ENCODE measurements at places on chromosomes 1 and 21. TPM values are rescaled to one million over a fixed set of nuclear protein-coding genes. Genes with fewer than 3 reads are reported as not detected.

- H3K4me1 ChIP-seq, result no peaks in the 10 kb centered on the region
Measured at GRCh38 chr1:7572654-7573152, 198.4 kb upstream of the VAMP3 start.

DNA sequence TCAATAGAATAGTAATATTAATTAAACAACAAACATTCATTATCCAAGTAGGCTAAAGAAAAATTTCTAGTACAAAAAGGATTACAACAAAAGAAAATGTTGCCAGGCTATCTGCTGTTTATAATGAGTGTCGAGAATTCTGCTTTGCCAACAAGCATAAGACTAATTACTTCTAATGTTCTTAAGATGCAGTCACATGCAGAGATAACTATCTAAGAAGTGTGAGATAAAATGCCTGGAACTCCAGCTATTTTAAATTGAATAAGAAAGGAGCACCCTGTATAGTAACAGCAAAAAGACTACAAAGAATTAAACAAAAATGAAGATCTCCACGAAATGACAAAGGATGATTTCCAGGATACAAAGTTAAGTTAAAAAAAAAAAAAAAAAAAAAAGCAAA lies 59.9 kb downstream of the APP start:
- no peak for DNase-seq
- H3K27ac ChIP-seq, result no peak overlapping the region
- no peak overlapping the region for H3K4me3 ChIP-seq
- no peaks in the 10 kb centered on the region for H3K4me1 ChIP-seq

DNA sequence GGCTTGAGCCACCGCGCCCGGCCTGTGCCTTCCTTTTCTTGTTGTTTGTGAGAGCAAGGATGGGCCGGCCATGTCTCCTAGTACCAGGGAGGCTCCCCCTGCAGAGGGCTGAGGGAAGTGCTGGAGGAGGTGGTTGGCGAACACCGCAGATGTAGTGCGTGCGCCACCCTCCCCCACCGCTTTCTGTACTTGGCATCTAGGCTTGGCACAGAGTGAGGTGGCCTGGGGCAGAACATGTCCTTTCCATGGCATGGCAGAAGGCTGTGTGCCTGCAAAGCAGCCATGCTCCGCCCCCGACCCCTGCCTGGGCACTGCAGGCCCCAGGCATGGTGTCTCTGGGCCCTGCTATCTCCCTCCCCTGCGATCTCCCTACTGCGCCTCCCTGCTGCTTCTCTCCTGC lies 30.7 kb downstream of the ALPL start:
- no peak overlapping the region for H3K27ac ChIP-seq
- H3K4me3 ChIP-seq, result no peak overlapping the region
- no peaks in the 10 kb centered on the region for H3K27me3 ChIP-seq
- H3K36me3 ChIP-seq, result no peaks in the 10 kb centered on the region
- DNase-seq, result no peak

GRCh38 chr1:3911981-3912808 lies 12.1 kb upstream of the C1orf174 start:
- no peaks in the 10 kb centered on the region for H3K36me3 ChIP-seq
- no peaks in the 10 kb centered on the region for H3K4me1 ChIP-seq
- DNase-seq, result no peak
- no peak overlapping the region for H3K4me3 ChIP-seq
- no peak overlapping the region for H3K27ac ChIP-seq

- no peak for DNase-seq
- peaks cover 7% of the 10 kb centered on the region for H3K4me1 ChIP-seq
- no peak overlapping the region for H3K27ac ChIP-seq
- no peaks in the 10 kb centered on the region for H3K36me3 ChIP-seq
Measured at GRCh38 chr1:7497107-7497637, 273.9 kb upstream of the VAMP3 start.

DNA sequence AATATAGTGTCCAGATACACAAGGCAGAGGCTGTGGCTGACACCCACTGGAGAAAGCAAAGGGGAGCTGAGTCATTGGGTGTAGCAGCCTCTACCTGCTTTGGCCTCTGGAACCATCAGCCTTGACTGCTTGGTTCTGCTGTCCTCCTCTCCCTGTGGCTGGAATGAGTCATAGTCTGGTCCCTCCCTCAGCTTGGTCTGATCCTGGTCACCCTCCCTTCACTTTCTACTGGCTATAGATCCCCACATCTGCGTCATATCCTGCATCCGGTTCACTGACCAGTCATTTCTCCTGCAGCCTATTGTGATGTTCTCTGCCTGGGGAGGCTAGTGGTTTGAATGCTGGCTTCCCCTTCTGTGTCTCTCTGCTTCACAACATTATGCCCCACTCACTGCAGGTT lies 372.8 kb upstream of the DAB1 start:
- no peaks in the 10 kb centered on the region for H3K27me3 ChIP-seq
- H3K4me3 ChIP-seq, result no peak overlapping the region
- peak; percentile 42 for DNase-seq
- H3K4me1 ChIP-seq, result no peaks in the 10 kb centered on the region
- H3K27ac ChIP-seq, result no peak overlapping the region

- DNase-seq, result peak; percentile 14
- peak overlapping the region; percentile 98 for H3K27ac ChIP-seq
- peaks cover 34% of the 10 kb centered on the region for H3K4me1 ChIP-seq
Measured at GRCh38 chr1:147171399-147172167, 687 bp downstream of the PRKAB2 start.

DNA sequence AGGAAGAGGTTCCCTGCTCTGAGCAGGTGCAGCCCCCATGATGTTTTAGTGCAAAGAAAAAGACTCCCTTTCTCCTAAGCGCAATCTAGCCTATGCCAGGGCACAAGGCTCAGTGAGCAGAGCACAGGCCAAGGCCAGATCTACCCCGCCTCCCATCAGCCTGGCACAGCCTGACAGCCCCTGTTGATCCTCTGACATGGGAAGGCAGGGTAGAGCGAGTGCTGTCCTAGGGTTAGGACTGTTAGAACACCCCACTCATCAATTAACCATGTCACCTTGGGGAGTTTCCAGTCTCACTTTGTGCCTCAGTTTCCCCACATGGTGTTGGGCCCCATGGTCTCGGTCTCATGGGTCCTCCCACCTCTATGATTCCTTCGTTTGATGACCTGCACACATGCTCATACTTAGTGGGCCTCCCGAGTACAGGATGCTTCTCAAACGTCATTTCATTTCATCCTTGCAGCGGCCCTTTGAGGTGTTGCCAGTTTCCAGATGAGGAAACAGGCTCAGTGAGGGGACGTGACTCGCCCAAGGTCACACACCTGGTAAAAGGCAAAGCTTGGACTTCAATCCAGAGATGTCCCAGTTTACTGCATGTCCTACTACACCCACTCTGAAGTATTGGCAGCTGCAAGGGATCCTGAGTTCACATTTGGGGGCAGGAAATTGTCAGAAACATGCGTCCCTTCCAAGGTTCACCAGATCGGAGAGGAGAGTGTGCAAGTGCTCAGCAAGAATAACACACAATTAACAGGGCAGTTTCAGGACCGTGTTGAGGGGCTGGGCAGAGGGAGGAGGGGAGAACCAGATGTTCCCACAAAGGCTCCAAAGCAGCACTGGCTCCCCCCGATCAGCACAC lies 213.3 kb downstream of the TRABD2B start:
- H3K27me3 ChIP-seq, result no peaks in the 10 kb centered on the region
- H3K27ac ChIP-seq, result no peak overlapping the region
- H3K4me1 ChIP-seq, result no peaks in the 10 kb centered on the region
- H3K4me3 ChIP-seq, result no peak overlapping the region
- H3K36me3 ChIP-seq, result no peaks in the 10 kb centered on the region
- no peak for DNase-seq

DNA sequence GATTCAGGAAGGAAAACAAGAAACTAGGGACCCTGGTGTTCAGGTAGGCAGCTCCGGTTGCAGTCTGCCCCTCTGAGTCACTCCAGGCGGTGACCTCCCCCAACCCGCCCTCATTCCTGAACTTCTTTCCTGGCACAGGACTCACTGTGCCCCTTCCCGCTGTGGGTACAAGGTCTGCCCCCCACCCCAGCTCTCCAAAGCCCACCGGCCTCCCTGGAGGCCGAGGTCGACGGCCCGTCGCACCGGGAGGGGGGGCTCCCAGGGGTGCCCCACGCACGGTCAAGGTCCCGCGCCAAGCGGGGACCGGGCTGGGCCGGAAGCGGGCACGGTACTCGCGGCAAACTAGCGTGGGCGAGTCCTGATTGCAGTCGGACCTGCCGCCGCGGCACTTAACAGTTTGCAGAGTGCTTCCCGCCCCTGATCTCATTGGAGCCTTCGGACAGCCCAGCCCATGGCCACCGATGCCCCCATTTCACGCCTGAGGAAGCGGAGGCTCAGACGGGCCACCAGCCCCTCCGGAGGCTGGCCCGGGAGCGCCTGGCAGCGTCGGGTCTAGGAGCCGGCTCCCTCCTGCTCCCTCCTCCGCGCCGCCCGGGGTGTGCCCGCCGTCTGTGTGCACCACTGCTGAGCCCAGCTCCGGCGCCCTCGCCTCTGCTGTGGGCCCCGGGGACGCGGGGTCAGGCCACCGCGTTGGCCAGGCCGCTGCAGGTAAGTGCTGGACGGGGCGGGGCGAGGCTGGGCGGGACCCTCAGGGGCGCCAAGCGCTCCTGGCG lies at the start of gene GJB3:
GJB3 (plus strand) TSS at position 144 of the 773 bp plus-strand sequence. CDS start 3,549 bp downstream, outside the sequence.
- H3K36me3 ChIP-seq, result no peaks in the 10 kb centered on the region
- no peak within 1 kb of the TSS for H3K27ac ChIP-seq
- peaks cover 29% of the 10 kb centered on the region for H3K27me3 ChIP-seq
- H3K4me1 ChIP-seq, result peaks cover 20% of the 10 kb centered on the region
- DNase-seq, result peak; percentile 46

DNA sequence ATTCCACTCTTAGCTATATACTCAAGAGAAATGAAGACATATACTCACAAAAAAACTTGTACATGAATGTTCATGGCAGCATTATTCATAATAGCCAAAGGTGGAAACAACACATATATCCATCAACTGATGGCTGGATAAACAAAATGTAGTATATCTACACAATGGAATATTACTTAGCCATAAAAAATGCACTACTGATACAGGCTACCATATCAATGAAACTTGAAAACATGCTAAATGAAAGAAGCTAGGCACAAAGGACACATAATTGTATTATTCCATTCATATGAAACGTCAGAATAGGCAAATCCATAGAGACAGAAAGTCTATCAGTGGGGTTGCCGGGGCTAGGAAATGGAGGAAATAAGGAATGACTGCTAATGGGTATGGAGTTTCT lies 67.3 kb downstream of the NUP210L start:
- H3K36me3 ChIP-seq, result no peaks in the 10 kb centered on the region
- no peaks in the 10 kb centered on the region for H3K4me1 ChIP-seq
- DNase-seq, result no peak
- H3K4me3 ChIP-seq, result no peak overlapping the region

- H3K4me3 ChIP-seq, result no peak overlapping the region
- no peaks in the 10 kb centered on the region for H3K36me3 ChIP-seq
- peaks cover 9% of the 10 kb centered on the region for H3K4me1 ChIP-seq
- peak; percentile 38 for DNase-seq
- H3K27me3 ChIP-seq, result no peaks in the 10 kb centered on the region
Measured at GRCh38 chr1:112614460-112615065, 4.4 kb downstream of the ST7L start.

DNA sequence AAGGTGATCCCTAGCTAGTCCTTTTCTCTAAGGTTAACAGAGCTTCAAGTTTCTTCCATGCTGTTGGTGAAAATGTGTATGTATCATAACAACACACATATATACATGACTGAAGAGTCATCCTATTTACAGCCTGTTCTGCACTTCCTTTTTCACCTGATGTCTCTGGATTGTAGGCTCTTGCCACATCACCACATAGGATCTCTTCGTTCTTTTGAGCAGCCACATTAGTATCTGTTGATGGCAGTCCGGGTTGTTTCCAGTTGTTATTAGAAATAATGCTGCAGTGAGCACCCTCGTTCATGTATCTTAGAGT lies 19.7 kb downstream of the MRPL37 start:
- peak overlapping the region; percentile 59 for H3K27ac ChIP-seq
- DNase-seq, result no peak
- H3K4me3 ChIP-seq, result no peak overlapping the region
- no peaks in the 10 kb centered on the region for H3K36me3 ChIP-seq

- H3K4me3 ChIP-seq, result no peak overlapping the region
- no peaks in the 10 kb centered on the region for H3K36me3 ChIP-seq
- peak overlapping the region; percentile 38 for H3K27ac ChIP-seq
- no peaks in the 10 kb centered on the region for H3K27me3 ChIP-seq
- peaks cover 4% of the 10 kb centered on the region for H3K4me1 ChIP-seq
- no peak for DNase-seq
Measured at GRCh38 chr1:184906761-184907160, 67.5 kb downstream of the NIBAN1 start.

DNA sequence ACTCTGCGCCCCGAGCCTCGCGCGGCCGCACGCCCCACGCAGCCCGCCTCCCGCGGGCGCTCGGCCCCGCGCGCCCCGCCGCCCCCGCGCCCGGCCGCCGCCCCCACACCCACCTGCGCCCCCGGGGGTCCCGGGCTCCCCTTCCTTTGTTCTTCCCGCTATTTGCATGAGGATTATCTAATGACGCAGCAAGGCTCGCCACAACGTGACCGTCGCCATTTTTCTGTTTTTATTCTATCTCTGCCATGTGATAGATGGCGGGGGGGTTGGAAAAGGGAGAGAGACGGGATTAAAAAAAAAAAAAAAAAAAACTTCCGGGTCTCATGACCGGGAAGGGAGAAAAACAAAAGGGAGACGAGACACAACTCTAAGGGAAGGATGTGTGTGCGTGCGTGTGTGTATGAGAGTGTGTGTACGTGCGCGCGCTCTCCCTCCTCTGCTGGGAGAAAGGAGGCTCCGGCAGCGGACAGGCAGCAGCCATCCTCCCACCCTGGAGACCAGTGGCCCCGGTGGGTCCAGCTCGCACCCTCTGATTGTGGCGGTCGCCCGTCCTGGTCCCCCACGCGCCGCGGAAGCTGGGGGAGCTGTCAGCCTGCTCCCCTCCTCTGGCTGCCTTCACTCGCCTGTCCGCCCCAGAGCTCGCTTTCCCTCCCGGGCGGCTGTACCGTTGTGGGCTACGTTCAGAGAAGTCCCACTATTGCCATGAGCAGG lies 80.4 kb upstream of the AK4 start:
- no peaks in the 10 kb centered on the region for H3K36me3 ChIP-seq
- H3K4me1 ChIP-seq, result peaks cover 9% of the 10 kb centered on the region
- H3K27me3 ChIP-seq, result peaks cover 10% of the 10 kb centered on the region
- H3K27ac ChIP-seq, result peak overlapping the region; percentile 91

- no peak for DNase-seq
- no peaks in the 10 kb centered on the region for H3K36me3 ChIP-seq
Measured at GRCh38 chr1:209483691-209484090, 99.8 kb upstream of the CAMK1G start.

The PLA2G2A gene
- total RNA-seq, result 170 TPM

The OPTC gene
- total RNA-seq, result not detected

The ZNF683 gene
- not detected for total RNA-seq

The USH2A gene
- 0.20 TPM for total RNA-seq

The RGSL1 gene
- not detected for total RNA-seq

The RSPO1 gene
- 0.88 TPM for total RNA-seq

The BNIPL gene
- 3.8 TPM for total RNA-seq

The ETV3L gene
- total RNA-seq, result not detected

The NR0B2 gene
- 37.4 TPM for total RNA-seq

The MCOLN3 gene
- total RNA-seq, result 16.4 TPM

The TEDDM1 gene
- total RNA-seq, result not detected

The AMPD1 gene
- not detected for total RNA-seq
